ENCODE measurements at places on chromosomes 3 and 15.

DNA sequence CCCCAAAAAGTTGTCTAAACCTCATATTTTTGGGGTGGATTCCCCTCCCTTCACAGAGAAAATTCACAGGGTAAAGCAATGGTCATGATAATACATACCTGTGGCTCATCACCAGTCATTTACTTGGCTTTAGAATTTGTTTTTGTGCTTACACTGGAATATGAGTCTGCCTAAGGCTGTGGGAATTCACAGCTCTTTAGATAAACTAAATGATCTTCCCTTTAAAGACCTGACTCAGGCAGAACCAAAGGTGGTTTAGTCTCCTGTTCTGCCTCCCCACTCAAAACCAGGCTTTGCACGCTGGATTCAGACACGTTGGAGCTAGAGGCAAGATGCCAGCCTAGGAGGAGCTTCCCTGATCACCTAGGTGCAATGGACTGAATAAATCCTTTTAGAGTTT is 40.3 kb upstream of the BNC1 start:
- DNase-seq, result no peak

DNA sequence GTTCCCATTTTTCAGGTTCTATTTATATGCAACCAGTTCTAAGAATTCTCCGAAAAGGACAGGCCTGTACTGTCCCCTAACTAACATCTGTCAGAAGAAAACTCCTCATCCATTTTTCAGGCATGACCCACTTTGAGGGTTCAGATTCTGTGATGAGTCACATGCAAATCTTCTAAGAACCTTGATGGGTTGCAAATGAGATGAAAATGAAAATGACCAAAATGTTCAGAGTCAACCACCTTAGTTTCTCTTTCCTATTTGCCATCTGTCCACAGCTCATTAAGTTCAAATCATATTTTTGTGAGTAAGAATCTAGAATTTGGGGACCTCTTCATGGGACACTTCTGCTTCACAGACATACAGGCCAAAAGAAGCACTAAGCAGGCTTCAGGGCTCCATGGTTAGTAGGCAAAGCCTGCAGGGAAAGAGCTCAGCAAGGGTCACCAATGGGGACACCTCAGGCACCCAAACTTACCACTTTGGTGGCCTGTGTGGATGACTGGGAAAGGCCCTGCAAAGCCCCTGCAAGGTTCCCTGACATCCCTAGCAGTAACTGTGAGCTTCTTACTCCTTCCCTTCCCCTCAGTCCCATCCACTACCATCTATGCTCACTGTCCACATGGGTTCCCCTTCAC is 122.0 kb downstream of the WDR76 start:
- DNase-seq, result no peak

DNA sequence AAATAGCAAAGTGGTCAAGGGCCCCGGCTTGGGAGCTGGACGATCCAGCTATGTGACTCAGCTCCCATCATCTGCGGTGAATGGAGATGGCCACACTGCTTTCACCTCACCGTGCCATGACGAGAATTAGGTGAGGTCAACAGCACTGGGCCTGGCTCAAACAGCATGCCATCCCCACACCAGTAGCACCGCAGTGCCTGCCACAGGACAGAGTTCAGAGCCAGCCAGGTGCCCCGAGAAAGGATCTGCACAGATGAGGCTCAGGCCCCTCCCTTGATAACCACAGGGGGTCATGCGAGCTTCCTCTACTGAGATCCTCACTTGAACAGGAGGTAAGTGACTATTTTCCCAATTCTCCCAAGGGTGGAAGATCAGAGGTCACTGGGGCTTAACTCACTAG is 29.4 kb downstream of the ZXDC start:
- no peak for DNase-seq

DNA sequence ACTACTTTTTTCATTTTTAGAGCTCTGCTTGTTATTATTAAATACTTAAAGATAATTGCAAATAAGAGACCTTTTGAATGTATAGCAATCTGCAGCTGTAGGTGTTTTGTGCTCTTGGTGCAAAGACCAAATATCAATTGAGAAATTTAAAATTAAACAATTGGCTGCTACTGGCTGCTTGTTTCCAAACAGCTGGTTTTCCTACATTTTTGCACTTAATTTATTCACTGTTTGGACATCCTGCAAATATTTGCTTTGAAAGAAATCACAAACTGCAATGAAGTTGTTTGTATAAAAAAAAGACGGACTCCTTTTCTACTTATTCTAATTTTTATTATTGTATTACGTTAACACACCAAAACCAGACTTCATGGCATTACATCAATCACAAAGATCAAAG is 35.6 kb downstream of the MED12L start:
- DNase-seq, result no peak

DNA sequence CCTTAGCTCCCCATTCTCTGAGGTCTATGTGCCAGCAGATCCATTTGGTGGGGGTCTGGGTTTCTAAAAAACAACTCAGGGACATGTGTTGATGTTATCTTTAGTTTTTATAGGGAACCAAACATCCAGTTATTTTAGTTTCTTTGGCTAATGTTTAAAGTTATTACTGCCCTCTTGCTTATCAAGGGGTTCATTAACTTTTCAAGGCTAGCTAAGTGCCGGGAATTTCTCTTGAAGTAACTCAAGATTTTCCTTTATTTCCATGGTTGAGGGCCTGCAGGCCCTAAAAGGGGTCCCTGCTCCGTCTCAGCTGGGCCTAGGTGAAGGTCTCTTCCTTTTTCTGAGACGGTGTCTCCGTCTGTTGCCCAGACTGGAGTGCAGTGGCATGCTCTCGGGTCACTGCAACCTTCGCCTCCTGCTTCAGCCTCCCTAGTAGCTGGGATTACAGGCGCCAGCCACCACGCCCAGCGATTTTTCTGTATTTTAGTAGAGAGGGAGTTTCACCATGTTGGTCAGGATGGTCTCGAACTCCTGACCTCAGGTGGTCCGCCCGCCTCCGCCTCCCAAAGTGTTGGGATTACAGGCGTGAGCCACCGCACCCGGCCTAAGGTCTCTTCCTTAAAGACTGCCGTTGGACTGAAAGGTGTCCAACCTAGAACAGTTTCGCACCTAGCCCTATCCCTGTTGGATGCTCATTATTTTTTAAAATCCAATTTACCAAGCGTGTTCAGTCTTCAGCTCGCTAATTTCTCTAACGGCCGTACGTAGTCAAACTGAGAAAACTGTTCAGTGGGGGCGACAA is 1.3 kb upstream of the OXSR1 start:
- DNase-seq, result no peak

DNA sequence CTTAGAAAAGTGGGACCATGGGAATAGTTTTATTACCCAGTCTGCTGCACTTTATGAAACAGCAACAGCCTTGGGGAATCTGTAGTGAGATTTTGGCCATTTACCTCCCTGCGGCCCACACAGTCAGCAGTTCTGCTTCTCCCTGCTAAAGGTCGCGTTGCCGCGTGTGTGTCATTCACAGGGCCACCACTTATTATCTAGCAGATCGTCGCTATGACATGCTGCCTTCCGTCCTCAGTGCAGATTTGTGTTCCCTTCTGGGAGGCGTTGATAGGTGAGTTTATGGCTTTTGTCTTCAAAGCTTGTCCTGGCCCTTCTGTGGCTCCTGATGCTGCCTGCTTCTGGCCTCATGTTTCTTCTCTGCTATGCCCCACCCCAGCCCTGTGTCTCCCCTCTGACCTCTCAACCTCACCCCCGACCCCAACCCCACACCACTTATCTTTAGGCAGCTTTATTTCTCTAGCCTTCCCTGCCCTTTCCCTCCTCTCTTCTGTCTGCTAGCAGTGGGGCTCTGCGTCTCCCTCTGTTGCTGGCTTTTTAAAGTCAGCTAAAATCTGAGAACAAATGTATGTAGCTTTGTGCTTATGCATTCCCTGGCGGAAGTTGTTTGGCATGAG is 30.1 kb downstream of the DIS3L start:
- no peak for DNase-seq

- no peak for DNase-seq
Measured at GRCh38 chr3:77800893-77801292, 761.0 kb downstream of the ROBO2 start.

DNA sequence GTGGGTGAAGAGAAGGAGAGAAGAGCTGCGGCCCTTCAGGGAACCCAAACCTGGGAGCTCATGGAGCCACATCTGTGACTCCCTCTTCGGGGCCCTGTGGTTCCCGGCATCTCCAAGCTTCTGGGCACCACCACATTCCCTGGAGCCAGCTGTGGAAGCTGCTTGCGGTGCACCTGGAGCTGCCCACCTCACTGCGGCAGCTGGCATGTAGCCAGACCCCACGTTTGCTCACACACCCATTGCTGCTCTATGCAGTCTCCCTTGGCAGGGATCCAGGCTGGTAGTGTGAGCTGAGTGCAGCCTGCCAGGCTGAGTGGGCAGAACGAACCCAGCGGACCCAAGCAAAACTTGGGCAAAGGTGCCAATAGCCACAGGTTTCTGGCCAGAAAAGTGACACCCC is 16.8 kb upstream of the PLA2G4E start:
- no peak for DNase-seq

GRCh38 chr3:117306299-117306698 is 596.7 kb downstream of the TUSC7 start:
- DNase-seq, result no peak

- DNase-seq, result no peak
Measured at GRCh38 chr3:5015056-5015455, 35.8 kb downstream of the BHLHE40 start.

DNA sequence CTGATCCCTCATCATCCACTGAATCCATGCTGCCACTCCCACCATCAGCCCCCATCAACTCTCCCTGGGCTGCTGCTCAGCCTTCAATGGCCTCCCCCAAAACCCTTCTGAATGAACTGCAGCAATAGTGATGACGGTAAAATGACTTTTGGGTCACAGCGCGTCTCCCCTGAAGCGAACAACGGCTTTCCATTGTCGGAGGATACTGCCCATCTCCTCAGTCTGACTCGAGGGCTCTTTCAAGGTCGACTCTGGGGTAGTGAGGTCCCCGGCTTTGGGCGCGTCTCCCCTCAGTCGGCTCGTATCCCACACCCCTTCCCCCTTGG is 57.2 kb upstream of the ZBTB38 start:
- no peak for DNase-seq

DNA sequence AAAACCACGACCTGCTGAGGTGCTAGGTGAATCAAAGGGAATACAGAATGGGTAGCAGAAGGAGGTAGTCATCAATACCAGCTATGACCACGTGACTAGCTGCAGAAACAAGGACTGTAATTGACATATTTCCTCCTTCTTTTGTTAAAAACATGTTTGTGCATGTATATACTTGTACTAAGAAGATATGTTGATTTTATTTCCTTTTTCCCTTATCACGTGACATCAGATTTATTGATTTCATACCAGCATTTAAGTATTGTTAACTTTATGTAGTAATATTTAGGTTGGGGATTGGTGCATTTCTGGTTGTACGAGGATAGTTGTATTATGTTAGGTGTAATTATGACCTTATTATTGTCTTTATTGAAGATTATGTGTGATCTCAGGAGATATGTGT is 36.2 kb downstream of the PEX5L start:
- no peak for DNase-seq

- no peak for DNase-seq
Measured at GRCh38 chr3:72593881-72594397, 254.3 kb downstream of the SHQ1 start.

GRCh38 chr15:101013769-101014675 is 94.9 kb downstream of the LRRK1 start:
- DNase-seq, result peak; percentile 33

GRCh38 chr15:65414841-65415621 is 7.7 kb downstream of the IGDCC4 start:
- DNase-seq, result peak; percentile 94

- no peak for DNase-seq
Measured at GRCh38 chr3:155390351-155390750, 96.9 kb upstream of the STRIT1 start.

DNA sequence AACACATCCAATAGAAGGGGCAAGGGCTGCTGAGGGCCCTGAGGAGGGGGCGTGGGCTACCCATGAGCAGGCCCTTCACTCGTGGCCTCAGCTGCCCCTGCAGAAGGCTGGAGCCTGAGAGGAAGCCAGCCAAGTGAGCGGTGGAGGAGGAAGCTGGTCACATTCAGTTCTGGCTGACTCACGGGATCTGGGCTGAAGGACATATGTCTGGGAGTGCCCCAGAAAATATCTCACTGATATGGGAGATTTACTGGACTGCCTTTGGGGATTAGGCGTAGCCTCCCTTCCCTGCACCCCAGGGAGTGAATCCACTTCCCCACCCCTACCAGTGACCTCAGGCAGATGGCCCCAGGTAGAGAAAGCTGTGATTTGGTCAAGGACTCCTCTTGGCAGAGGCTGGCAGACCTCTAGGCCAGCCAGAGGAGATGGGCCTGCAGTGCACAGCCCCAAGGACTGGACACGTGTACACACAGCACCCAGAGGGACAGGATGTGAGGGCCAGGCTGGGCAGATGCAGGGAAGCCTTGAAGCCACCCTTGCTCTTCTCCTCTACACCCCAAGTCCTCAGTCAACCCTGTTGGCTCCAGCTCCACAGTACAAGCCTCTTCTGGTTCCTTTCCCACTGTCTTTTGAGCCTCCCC is 14.2 kb upstream of the ANKDD1A start:
- DNase-seq, result no peak

GRCh38 chr3:25297667-25298585 is 130.1 kb upstream of the RARB start:
- no peak for DNase-seq

DNA sequence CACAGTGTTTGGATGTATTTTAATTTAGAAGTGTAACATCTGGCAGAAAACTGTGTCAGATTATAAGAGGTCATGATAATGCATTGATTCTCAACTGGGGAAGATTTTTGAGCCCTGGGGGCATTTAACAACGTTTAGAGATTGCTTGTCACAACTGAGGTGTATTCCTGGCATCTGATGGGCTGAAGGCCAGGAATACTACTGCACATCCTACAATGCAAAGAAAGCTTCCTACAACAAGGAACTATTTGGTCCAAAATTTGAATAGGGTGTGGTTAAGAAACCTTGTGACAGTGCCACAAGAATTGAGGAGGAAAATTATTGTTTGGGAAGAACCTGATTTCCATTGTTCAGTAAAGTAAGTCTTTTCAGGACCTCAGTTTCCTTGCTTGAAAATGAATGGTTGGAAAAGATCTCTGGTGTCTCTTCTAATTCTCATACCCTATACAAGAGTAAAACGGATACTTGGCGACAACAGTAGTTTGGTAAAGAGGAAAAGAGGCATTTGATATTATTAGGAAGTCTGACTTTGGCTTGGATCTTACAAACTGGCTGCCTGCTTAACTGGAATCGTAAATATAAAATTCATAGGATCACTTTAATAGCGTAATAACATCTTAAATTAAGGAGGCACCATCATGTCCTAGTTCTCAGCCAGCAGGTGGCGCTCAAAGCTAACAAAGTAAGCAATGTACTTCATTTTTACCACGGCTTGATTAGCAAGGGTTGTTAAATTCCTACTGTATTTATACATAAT is 4.3 kb downstream of the DAZL start:
- peak; percentile 56 for DNase-seq

- no peak for DNase-seq
Measured at GRCh38 chr3:184242297-184242685, 6.5 kb downstream of the ALG3 start.

GRCh38 chr3:150775001-150775599 is 12.1 kb upstream of the SIAH2 start:
- DNase-seq, result no peak

GRCh38 chr15:74723754-74724334 is 1.5 kb downstream of the CYP1A1 start:
- DNase-seq, result peak; percentile 51
